ENCODE measurements at places on chromosomes 12 and 14.
A peak's percentile ranks its signal among the peaks of the same experiment; 100 is the strongest.

DNA sequence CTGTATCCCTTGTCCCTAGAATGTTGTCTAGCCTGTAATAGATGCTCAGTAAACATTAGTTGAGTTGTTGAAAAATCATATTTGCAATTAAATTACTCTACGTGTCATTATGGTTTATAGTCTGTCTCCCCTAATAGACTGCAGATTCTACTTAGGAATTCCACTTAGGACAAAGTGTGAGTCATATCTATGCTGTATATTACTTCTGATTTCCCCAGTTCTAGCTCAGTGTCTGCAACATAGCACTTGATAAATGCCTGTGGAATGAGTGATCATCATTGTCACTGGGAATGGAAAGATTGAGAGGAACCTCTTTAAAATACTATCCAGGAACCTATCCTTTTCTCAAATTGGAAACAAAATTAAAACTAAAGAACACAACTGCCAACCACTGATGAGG is 99.3 kb downstream of the TBX5 start:
- no peak for DNase-seq

DNA sequence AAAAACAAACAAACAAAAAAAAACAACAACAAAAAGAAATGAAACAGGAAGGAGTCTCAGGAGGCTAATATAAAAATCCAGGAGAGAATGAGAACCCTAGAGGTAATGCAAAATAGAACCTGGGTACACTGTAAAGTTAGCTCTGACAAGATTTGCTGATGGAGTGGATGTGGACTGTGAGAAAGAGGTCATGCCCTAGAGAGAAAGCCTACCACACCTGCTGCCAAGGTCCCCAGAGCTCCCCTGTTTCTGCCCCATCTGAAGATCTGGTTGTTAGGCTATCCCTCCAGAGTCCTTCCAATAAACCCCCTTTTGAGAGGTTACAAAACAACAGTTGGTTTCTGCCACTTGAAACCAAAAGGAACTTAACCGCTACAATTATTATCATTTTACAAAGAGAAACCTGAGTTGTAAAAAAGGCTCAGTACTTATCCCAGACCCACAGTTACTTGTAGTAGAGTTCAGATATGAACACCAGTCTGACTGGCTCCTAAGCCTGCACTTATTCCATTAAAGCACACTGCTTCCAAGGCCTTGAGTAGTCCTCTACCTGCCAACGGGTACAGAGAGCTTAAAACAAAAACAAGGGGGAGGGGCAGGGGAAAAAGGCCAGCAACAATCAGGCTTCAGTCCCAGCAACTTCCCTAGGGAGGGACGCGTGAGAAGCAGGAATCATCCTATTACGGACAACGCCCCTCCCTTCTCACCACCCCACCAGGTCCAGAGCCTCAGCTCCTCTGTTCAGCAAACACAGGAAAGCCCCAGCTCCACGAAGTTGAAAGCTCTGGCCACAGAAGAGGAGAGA is 27.7 kb downstream of the PPP1R13B start:
- DNase-seq = peak; percentile 14

DNA sequence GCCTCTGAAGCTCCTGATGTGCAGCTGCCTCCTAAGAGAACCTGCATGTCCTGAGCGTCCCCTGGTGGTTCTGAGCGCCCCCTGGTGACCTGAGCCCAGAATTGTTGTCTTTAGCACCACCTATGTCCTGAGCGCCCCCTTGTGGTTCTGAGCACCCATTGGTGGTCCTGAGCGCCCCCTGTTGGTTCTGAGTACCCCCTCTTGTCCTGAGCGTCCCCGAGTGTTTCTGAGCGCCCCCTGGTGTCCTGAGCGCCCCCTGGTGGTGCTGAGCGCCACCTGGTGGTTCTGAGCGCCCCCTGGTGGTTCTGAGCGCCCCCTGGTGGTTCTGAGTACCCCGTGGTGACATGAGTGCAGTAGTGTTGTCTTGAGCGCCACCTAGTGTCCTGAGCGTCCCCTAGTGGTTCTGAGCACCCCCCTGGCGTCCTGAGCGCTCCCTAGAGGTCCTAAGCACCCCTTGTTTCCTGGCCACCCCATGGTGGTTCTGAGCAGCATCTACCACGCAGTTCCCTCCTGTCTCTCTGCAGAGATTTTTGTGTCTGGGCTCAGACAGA is 782.5 kb downstream of the TMEM121 start:
- peak; percentile 18 for DNase-seq

DNA sequence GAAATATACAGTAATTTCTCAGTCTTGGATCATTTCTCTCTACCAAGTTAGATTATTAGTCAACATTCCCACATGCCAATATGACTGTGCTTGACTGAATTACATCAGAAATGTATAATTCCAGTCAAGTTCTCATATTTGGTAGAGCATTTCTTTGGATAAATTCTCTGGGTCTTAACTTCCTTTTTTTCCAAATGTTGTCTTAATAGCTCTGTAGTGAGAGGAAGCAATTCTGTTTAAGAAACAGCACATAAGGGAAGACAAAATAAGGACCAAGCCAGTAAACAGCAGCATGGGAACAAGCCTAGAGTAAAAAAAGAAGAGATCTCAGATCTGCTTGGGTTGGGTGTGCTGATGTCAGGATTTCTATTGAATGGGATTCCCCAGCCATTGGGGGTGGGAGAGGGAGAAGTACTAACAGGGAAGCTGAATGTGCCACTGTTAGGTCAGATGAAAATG is 14.2 kb upstream of the DYRK2 start:
- DNase-seq = no peak

- peak; percentile 16 for DNase-seq
These were observed 6.2 kb downstream of the SLC41A2 start for GRCh38 chr12:104951759-104952509.

DNA sequence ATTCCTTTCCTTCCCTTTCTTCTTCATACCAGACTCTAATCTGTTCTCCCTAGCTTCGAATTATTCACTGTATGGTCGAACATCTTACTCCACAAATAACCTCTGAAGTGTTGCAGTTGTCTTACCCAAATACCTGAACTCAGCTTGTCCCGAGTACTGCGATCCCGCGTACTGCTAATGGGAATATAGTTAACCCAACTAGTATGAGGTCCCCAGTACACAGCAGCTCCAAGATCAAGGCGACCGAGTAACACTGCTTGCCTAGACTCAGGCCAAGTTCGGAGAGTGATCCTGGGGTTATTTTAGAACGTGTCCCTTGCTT is 462 bp upstream of the ETNK1 start:
- DNase-seq = no peak
